ENCODE measurements at places on chromosomes 4 and X.

GRCh38 chr4:113738251-113738650, 23.3 kb downstream of the CAMK2D start:
- DNase-seq, result no peak

GRCh38 chr4:134883831-134884449, 682.4 kb upstream of the PABPC4L start:
- DNase-seq, result no peak

DNA sequence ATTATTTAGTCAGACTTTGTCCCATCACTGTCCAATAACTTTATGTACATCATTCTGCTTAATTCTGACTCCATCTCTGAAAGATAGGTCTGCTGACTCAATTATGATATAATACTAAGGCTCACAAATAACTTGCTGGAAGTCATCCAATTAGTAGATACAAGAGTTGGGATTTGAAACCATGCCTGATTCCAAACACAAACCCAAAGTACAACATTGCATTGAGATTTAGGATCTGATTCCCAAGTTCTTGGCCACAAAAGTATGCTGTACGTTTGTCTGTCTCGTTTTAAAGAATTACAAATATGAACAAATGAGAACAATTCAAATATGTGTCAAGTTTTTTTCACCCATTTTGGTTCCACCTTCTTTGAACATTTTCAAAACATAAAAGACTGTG, 108.8 kb downstream of the AMELX start:
- no peak for DNase-seq

- no peak for DNase-seq
Measured at GRCh38 chr4:105023668-105024055, 123.0 kb upstream of the TET2 start.

DNA sequence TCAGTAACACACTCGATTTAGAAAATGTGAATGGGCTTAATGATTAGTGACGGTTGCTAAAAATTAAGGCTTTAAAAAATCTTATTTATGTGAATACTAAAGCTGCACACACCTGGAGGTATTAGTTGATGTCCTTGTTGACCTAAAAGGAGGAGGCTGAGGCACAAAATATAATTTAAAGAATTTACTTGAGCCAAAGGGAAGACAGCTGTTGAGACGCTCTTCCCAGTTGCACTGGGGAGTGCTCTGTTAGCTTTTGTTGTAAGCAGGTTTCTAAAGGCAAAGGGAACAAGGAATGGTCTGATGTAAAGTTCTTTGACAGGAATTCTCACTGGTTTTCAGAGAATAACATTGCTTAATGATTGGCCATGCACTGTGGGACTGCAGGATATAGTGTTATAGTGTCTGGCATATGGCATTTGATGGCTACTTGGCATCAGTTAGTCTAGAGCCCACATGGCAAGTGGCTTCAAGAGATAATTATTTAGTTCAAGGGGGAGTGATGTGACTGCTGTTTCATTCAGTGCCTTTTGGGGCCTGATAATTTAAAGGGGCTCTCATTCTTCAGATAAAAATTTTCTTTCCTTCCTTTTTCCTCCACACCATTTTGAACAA, 30.8 kb upstream of the PGM2 start:
- DNase-seq, result no peak

GRCh38 chr4:155639704-155640523, 26.7 kb upstream of the GUCY1A1 start:
- DNase-seq, result no peak

DNA sequence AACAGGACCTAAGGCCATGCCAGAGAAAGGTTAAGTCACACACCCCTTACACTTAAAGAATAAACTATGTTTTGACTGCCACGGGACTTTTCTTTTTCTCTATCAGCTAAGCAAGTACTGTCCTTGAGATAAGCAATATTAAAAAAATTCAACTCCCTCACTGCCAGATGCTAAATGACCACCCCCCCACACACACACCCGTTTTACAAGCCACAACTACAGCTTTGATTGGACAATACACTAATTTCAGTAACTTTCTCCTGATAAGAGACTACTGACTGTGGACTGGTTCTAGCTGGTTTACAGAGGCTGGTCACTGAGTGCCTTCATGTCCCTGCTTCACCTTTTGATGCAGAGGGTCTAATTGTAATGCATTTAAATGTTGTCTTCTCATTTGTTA, 63.9 kb upstream of the HOPX start:
- DNase-seq, result no peak

DNA sequence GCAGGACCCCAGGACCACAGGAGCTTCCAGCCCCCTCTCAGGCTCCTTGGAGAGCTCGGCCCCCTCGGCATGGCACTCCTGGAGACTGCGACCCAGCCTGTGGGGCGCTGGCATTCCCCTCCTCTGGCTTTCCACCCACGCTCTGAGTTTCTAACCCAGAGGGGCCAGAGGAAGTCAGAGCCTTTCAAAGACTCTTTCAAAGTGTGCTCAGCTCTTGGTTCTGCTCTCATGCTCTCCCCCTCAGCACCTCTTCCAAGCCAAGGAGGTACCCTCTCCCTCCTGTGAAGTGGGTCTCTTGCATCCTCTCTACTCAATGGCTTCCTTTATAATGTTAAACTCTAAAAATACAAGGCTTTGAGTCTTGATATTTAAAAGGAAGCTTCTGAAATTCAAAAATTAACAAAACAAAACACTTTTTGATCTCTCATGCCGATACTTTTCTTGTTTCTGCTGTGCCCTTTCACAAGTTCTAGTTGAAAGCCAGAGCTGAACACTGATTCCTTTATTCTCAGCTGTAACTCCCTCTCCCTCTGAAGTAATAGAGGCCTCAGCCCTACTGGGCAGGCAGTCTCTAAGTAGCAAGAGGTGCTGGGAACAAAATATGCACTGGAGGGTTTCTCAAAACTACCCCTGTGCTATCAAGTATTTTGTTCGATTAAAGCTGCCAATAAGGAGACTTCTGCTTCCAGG, 82.8 kb downstream of the NAT8L start:
- DNase-seq, result no peak

DNA sequence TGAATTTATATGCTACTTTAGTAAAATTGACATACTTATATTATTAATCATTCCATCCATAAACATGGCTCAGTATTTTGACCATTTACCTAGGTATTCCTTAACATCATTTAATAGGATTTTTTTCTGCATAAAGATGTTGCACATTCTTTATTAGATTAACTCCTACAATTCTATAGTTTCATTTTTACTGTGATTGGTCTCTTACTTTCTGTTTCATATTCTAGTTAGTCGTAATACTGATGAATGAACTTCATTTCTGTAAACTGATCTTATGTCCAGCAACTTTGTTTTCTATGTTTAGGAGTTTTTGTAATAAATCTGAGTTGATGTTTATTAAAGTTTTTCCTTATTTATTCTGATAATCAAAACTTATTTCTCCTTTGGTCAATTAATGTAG, 278.2 kb upstream of the CXXC4 start:
- DNase-seq, result no peak

DNA sequence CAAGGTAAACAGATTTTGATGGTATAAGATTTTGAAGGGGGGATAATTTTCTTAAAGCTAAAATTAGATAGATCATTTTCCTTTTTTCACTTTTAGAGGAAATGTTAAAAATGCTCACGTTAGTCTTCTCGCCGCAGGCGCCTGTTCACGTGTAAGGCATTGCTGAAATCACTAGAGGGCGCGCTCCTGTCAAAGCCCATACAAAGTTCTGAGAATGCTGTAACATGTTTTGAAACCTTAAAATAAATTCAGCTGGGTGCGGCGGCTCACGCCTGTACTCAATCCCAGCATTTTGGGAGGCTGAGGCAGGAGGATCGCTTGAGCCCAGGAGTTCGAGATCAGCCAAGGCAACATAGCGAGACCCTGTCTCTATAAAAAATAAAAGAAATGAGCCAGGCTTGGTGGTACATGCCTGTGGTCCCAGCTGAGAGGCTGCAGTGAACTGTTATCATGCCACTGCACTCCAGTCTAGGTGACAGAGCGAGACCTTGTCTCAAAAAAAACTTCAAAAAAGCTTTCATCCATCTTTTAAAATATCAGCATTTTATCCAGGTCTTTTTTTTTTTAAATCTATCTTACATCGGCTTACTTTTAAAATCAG, 138.0 kb downstream of the RBMX2 start:
- DNase-seq, result no peak

DNA sequence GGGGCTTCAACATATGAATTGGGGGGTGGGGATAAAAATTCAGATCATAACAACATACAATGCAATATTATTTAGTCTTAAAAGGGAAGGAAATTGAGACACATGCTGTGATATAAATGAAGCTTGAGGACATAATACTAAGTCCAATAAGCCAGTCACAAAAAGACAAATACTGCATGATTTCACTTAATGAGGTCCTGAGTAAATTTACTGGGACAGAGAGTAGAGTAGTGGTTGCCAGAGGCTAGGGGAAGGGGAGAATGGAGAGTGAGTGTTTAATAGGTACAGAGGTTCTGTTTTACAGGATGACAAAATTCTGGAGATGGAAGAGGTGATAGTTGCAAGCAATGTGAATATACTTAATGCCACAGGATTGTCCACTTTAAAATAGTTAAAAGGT, 89.2 kb upstream of the RAPGEF2 start:
- DNase-seq, result no peak

GRCh38 chrX:135528254-135528653, 7.8 kb downstream of the INTS6L start:
- no peak for DNase-seq

Data from stimulated activated CD4-positive, alpha-beta T cell treated with anti-CD3 and anti-CD28 coated beads, Interleukin-1b, Interleukin-23, amount 100 ng/mL, for 1 hour (primary cell).